Left ventricle myocardium inferior (tissue), 1 donor: ENCODE measurements at places on chromosomes 6 and 20.

GRCh38 chr6:7390226-7390878 lies 744 bp downstream of the RIOK1 start:
- DNase-seq = no peak

- no peak for DNase-seq
Observed at GRCh38 chr6:150880336-150880735, 14.8 kb downstream of the MTHFD1L start.

- no peak for DNase-seq
Observed at GRCh38 chr6:156953127-156953478, 175.9 kb downstream of the ARID1B start.

DNA sequence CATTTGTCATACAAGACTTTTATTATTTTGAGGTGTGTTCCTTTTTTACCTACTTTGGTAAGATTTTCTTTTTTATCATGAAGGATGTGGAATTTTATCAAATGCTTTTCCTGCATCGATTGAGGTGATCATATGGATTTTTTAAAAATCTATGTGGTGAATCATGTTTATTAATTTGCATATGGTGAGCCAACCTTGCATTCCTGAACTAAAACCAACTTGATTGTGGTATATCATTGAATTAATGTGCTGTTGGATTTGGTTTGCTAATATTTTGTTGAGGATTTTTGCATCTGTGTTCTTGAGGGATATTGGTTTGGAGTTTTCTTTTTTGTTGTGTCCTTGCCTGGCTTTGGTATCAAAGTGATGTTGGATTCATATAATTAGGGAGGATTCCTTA lies 848.1 kb upstream of the EYS start:
- no peak for DNase-seq

GRCh38 chr20:44324343-44324742 lies 12.5 kb upstream of the R3HDML start:
- no peak for DNase-seq

DNA sequence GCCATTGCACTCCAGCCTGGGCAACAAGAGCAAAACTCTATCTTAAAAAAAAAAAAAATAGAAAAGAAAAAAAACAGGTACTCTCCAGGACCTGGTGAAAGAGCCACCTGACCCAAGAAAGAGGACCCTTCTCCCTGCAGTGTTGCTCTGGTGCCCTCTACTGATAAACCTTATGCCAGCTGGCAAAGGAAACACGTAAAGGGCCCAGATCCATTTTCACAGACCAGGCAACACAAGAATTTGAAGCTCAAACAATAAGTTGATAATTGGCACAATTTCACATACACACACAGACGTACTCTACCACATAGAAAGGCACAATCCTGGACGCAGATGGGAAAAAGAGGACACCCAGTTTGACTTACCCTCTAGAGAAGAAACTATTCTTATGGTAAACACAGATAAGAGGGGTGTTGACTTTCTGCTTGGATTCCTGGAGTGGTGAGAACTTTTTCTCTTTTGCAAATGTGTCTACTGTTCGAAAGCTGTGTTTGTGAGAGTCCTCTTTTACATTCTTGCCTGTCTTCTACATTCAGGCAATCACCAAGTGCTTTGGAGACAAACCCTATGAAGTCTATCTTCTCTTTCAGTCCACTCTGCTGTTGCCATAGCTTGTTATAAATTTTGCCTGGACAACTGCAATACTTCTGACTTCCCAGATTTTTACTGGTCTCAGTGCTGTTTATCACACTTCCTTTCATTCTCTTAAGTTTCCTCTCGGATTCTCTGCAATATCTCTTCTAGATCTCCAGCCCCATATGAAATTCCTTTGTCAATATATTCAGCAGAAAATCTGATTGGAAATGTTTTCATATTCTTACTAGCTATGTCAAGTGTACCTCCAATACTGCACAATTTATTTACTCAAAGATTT lies 6.4 kb upstream of the SNRPB start:
- no peak for DNase-seq

- no peak for DNase-seq
Observed at GRCh38 chr6:140879946-140880345, 1252.8 kb upstream of the GJE1 start.

- no peak for DNase-seq
Observed at GRCh38 chr6:120681204-120681603, 653.1 kb downstream of the TBC1D32 start.
